ENCODE measurements at places on chromosomes 16 and 17.

GRCh38 chr17:8123695-8124349 lies at the start of gene HES7:
TSS of gene HES7 (minus strand) at chr17:8124106. CDS start at chr17:8124084, 22 bp downstream.
- no peak for DNase-seq

GRCh38 chr17:74037320-74037719 lies 166.2 kb upstream of the RPL38 start:
- DNase-seq = no peak

- no peak for DNase-seq
Measured at GRCh38 chr16:54067322-54068065, 219.1 kb downstream of the IRX3 start.

- no peak for DNase-seq
Measured at GRCh38 chr17:57145347-57145746, 60.3 kb downstream of the AKAP1 start.

GRCh38 chr16:58634265-58634802 lies 4.7 kb upstream of the CNOT1 start:
- DNase-seq = no peak

DNA sequence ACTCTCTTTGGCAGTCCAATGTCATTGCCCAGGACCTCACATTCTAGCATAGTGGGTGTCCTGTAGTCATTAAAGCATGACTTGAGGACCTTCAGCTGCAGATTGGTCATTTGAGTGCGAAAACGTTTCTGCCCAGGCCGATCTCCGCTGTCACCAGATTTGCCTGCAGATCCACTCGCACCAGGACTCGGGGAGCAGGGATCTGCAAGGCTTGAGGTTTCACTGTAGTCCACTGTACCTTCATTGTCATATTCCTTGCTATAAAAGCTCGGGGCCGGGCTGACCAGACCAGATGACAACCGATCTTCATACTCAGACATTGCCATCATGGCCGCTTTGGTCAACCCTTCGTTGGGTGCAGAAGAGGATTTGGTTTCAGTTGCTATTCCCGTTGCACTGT lies 254.2 kb downstream of the ZFHX3 start:
- DNase-seq = no peak

- DNase-seq = no peak
Measured at GRCh38 chr16:86002178-86002900, 103.4 kb downstream of the IRF8 start.

- DNase-seq = no peak
Measured at GRCh38 chr17:40445751-40446468, 2.7 kb downstream of the IGFBP4 start.

DNA sequence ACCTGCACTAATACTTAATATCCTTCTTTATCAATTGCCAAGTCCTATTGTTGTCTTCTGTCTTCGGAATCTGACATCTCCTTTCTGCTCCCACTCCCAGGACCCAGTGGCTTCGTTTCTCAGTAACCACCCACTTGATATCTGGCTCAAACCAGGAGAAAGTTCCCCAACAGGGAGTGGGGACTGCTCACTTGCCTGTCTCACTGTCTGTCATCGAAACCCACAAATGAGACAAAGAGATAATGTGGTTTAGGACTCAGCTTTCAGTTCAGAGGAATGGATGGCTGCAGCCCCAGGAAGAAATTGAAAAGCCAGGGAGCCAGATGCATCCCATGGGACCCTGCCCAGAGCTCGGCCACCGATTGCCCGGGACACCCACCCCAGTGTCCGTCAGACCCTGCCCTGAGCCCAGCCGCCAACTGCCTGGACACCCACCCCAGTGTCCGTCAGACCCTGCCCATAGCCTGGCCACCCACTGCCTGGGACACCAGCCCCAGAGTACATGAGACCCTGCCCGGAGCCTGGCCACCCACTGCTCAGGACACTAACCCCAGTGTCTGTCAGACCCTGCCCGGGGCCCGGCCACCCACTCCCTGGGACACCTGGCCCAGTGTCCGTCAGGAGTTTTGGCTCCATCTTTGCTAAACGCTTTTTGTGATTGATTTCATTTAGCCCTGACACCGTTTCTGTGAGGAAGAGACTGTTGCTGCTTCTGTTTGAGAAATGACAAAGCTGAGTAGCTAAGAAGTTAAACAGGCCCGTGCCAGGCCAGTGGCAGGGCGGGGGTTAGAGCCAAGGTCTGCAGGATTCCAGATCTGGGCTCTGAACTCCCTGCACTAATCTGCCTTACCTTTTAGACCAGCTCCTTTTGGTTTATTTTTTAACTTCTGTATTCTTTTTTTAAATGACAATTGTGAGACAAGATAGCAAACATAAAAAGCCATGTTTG lies 251.4 kb downstream of the PHKB start:
- DNase-seq = no peak

DNA sequence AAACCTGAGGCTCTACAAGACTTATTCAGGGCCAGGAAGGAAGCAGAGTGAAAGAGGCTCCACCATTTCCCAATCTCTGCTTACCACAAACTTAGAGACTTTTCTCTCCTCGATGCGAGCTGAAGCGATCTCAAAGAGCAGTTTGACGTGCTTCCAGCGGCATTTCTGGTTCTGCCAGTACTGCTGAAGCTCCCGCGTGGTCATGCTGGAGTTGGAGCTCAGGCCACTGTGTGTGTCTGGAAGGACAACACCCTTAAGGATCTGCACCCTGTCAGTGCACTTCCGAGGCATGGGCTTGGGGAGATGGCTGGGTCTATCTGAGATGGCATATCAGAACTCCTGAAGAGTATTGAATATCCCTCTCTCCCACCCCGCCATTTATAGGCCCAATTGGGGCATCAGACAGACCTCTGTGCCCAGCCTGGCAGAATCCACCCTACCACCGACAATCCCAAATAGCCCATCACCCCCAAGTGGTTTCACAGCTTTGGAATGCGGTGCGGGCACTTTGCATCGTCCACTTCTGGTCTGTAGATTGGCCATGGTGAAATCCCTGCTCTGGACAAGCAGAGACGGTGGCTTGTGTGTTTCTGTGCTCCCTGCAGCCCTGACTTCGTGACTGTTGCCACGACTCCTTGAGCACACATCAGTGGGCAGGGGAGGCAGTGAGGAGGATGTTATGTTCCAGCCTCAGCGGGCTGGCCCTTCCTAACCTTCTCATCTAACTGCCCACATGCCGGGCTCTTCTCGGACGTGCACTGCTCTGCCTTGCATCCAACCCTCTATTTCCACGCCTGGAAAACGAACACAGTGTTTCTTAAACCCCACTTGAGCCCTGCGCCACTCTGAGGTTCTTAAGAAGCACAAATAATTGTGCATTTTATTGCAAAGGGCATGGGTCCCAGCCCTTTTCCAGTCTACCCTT lies 5.2 kb downstream of the SNX20 start:
- DNase-seq = no peak

DNA sequence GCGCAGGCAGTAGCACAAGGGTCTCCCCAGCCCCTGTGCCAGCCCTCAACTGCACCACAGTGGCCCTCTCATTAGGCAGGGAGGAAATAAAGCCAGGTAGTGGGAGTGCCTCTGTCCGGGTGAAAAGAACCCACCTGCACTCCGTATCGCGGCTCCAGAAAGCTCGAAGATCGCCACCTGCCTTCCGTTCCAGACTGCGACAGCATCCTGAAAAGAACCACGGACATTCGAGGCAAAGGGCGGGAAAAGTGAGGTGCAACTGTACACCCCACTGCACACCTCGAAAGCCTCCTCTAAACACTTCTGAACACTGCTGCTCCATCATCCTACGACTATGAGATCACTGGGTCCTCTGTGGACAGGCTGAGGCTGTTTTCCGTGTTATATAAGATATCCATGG lies 28.7 kb downstream of the IFT140 start:
- no peak for DNase-seq

DNA sequence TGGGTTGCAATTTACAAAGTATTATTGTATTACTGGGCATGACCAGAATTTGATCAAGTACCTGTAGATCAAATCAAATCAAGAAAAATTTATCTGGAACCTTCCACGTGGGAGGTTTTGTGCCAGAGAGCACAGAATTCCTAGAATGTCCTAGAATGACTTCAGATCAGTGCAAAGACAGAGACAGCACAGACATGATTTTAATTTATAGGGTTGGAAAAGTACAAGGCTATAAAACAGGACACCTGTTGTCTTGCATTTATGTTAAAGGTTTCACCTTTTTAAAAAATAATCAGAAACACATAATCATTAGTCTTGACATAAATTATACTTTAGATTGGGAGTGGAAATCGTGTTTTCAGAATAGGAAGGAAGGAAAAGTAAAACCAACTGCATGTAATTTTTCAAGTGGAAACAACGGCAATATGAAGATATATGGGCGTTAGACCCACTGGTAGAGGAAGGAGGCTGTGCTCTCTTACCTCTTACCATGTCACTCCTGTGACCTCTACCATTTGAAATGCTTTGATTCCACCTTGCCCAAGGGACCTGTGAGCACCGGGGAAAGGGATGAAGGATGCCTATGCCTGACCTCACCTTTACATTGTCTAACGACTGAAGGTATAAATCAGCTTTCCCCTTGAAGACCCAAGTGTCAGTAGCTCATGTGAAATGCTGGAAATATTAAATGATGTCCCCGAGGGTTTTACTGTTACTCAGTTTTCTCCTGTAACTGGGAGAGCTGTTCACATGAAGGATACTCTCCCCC lies 100.4 kb downstream of the SNX11 start:
- DNase-seq = no peak

GRCh38 chr16:22007509-22008214 lies at the start of gene MOSMO:
TSS of gene MOSMO (plus strand) at chr16:22008111. CDS start at chr16:22008302, 191 bp downstream.
- DNase-seq = no peak

GRCh38 chr17:17469996-17470395 lies 6.8 kb upstream of the MED9 start:
- DNase-seq = no peak

GRCh38 chr16:4788489-4788889 lies 344 bp upstream of the SEPTIN12 start:
- no peak for DNase-seq

DNA sequence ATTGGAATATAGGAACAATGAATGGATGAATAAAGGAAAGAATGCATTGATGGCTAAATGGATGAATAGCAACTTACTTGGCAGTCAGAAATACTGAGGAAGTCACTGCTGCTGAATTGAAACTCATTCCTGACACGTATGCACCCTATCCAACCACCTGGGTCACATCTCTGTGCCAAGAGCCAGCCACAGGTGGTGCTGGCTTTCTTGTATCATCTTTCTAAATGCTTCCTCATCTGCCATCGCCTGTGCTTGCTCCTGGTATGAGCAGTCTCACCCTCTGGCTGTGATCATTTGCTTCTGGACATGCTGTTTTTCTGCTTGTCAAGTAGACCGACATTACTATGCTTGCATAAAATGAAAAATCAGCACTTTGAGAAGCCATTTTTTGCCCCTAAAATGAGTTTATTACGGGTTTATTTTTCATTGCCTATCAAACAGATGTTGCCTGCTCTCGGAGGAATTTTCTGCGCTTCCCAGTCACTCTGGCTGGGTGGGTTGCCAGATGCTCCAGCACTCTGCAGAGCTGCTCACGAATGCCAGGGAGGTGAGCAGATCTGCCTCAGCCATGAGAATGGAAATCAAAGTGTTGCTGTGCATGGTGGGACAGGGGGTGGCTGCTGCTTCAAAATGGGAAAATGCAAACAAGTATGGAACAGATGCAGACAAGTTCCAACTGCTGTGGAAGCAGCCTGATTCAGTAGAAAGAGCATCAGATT lies 1349.6 kb upstream of the CDH8 start:
- DNase-seq = no peak

- no peak for DNase-seq
Measured at GRCh38 chr16:90057738-90058173, 19.4 kb downstream of the PRDM7 start.

DNA sequence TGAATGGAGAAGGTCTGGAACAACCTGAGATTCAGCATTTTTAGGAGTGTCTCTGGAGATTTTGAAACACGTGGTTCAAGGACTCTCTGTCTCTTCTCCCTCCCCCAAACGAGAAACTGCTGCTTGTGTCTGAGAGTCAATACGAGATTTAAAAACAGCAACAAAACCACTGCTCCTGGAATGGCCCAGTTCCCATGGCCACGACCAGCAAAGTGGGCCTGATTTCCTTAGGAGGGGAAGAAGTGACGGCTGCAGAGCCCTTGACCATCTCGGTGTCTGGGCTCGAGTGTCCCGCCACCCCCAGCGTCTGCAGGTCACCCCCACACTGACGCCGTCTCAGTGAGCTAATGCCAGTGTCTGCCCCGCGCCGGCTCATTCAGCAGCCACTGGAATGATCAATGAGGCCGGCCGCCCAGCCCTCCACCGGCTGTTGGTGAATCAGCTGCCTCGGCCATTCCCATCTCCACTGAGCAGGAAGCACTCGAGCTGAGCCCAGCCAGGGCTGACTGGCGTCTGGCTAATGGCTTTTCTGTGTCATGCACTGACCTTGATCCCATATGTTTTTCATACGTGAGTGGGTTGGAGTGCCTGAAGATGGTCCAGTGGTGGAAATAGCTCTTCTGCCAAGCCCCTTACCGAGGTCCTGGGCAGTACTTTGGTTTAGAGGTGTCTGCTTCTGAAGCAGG lies 151.8 kb downstream of the PITPNC1 start:
- DNase-seq = no peak

DNA sequence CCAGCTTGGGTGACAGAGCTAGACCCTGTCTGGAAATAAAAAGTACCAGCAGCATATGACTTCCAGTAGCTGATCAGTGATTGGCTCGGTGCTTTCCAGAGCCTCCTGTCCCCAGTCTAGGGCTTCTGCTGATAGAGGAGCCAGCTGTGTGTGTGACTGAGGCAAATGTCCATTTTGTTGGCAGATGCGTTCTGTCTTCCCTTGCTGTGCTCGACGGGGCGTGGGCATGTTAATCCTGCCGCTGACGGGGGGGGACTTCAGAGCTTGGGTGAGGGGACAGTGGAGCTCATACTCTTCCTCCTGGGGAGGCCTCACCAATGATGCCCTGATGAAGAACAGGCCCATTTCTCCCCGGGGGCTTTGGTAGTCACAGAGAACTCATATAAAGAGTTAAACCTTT lies 14.6 kb downstream of the KCTD2 start:
- DNase-seq = no peak

GRCh38 chr17:75763613-75764416 lies 1.2 kb downstream of the GALK1 start:
- DNase-seq = no peak

DNA sequence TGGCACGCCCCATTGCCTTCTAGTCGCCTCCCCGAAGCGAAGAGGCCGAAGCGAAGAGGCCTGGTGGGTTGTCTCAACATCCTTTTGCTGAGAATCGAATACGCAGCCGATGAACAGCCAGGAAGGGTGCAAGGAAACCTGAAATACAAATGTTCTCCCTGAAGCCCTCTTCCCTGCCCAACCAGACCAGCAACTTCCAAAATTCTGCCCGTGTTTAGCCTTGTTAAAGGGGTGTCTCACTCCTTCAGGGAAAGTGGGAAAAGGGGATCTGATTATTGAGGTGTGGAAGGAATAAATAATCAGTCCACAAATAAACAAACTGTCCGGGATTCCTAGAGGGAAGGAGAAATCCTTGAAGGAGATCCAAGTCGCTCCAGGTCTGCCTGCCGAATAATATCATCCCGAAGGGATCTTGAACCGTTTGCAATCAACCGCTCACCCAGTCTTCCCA lies 1.4 kb upstream of the FOXC2 start:
- DNase-seq = no peak

Data from KG1 (cell line).